ENCODE measurements at places on chromosomes 5 and 9. TPM values are rescaled to one million over a fixed set of nuclear protein-coding genes. Genes with fewer than 3 reads are reported as not detected.
A peak's percentile ranks its signal among the peaks of the same experiment; 100 is the strongest.

DNA sequence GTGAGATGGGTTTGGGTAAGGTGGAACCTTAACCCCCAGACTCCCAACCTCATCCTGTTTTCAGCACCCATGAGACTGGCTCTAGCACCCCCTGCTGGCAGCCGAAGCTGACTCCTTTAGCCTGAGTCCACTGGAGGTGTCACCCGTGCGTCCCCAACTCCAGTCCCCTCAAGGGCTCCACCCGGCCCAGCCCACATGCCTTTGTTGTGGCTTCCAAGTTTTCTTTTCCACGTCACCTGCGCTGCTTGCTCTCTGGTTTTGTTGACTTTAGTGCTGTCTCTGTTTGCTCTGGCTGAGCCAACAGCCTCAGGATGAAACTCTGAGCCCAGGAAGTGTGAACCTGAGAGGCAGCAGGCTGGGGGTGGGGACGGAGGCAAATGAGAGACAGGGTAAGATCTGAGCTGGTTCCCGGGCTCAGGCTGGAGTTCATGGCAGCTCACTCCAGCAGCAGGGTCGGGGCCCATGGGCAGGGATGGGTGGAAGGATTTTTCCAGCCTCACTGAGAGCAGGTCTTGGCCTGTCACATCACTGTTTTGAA is 13.2 kb upstream of the AQP7 start:
- DNase-seq, result peak; percentile 93

GRCh38 chr5:74403771-74404170 is 236.8 kb downstream of the ENC1 start:
- DNase-seq, result no peak

DNA sequence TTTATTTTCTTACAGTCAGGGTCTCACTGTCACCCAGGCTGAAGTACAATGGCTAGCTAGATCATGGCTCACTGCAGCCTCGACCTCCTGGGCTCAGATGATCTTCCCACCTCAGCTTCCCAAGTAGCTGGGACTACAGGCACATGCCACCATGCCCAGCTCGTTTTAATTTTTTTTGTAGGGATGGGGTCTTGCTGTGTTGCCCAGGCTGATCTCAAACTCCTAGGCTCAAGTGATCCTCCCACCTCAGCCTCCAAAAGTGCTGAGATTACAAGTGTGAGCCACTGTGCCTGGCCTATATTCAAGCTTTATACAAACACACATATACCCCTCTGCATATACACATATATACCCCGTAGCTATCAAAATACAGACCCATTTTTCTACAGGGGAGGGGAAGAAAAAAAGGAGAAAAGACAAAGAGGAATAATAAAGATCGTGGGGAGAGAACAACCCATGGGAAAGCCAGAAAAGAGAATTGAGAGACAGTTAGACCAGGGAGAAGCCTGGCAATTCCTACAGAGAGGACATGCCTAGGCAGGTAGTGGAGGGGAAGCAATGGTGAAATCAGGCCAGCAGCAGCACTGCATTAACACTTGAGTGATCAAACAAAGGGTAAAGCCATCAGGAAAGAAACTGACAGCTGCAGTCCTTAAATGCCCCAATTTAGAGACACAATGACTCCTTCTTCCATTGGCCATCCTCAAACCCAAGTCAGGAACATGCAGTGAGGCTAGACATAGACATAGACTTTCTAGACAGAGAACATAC is 102.7 kb downstream of the EFNA5 start:
- DNase-seq, result no peak

- peak; percentile 87 for DNase-seq
Measured at GRCh38 chr9:34380511-34381315, 4.0 kb upstream of the MYORG start.

Gene SLC27A4
- 19.3 TPM for total RNA-seq

- DNase-seq, result no peak
Measured at GRCh38 chr5:172076761-172077244, 70.4 kb upstream of the FBXW11 start.

DNA sequence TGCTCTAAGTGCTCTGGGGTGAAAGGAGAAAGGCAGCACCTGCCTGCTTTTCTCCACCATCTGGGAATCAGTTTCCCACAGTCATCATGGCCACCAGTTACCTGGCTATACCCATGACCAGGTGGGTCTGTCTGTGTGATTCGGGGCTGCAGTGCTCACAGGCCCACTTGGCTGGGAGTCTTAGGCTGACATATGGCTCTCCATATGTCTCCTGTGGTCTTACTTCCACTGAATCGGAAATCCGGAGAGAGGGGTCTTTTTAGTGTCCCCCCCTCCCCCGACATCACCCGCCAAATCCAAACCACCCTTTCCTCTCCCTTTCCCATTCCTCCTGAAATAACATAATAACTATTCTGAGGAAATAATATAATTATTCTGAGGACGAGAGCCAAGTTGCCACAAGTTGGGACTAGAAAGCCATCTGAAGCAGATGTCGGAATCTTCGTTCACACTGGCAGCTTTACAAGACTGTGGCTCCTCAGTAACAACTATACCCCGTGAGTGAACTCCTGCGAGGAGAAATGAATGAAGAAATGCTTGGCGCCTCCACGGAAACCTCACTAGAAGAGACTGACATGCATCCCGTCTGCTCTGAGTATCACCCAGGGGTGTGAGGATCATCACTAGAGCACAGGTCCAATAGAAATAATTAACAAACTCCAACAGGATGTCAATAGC is 143.4 kb downstream of the MYO10 start:
- no peak for DNase-seq
